ENCODE measurements at places on chromosomes 1 and 21.

- DNase-seq, result no peak
These were observed 6.5 kb downstream of the FCGR2A start for GRCh38 chr1:161511756-161512060.

GRCh38 chr1:208068407-208068806 lies 157.5 kb upstream of the CD34 start:
- no peak for DNase-seq

DNA sequence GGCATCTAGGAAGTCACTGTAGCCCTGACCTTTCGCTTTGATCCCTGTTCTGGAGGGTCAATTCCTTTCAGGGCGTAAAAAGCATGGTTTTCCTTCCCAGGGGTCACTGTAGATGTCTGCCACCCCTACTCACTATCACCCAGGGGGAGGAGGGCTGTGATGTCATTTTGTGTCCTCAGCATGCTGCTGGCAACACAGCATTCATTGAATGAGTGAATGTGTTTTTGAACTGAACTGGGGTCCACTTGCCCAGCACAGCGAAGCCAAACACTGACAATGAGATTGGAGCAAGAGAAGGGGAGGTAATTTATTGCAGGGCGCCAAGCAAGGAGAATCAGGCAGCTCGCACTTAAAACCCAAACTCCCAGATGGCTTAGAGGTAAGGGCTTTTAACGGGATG lies 78.2 kb upstream of the PGBD5 start:
- no peak for DNase-seq

DNA sequence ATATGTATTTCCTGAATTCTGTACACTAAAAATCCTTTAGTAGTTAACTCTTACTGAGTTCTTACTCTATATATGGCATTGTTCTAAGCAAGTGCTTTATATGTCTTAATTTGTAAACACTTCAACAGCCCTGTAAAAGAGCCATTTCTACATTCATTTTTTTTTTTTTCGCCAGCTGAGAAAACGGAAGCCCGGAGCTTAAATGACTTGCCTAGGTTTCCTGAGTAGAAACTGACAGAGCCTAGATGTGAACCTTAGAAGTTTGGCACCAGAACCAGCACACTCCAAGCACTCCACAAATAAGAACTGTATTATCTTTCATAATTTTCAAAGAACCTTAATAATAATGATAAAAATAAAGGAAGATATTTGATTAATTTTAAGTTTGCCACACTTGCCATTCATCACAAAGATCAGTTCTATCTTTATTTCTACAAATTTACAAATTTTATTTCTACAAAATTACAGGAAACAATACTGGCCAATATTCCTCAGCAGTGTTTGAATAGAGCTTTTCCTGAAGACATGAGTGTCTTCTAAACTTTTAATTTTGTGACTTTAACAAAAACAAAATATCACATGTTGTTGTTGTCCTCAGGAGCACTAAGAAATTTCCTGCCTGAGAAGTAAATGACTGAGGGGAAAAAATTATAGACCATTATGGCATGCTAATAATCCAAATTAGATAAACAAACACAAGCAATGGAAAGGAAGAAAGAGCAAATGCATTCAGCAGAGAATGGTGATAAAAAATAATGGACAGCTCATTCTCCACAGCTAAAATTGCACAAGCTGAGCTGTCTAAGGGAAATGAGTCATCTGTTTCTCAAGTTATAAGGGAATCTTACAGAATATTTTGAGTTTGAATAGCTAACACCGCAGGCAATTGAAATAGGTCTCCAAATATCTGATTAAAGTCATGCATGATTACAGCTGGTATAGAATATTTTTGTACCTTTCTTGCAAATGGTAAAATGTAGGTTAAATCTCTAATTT lies 71.2 kb downstream of the DPYD start:
- DNase-seq, result peak; percentile 85

- DNase-seq, result peak; percentile 98
These were observed 35.6 kb downstream of the LRRN2 start for GRCh38 chr1:204649721-204650521.
